ENCODE measurements at places on chromosomes 6 and 20.

DNA sequence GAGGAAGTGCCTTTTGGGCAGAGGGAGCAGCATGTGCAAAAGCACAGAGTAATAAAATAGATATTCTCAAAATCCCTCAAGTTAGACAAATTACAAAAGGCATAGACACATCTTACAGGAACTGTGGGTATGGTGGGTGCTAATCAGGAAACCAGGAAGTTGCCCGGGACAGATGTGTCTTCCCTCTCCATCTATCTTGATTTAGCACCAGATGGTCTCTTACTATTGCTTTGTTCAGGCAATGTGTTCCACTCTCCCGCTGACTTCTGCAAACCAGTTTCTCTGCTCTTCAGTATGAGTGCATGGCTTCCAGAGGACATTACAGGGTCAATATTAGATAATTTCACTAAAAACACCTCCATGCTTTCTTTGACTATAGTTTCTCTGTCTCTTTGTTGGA, 13.2 kb downstream of the CITED2 start:
- DNase-seq = no peak

DNA sequence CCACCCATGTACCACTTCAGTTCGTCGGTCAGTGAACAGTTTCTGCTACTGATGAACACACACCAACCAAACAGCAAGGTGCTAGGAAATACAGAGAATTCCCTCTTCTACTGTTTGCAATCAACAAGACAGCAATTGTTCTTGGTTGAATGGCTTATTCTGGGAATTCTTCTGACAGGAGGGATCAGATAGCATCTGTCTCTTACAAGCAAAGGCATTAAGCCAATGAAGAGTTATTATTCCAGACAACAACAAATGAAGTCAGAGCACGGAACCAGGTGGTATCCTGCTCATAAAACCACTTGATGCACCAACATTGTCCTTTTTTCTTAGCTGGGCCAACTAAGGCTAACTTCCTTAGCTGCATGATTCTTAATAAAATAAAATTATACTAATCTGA, 37.8 kb downstream of the PTPRK start:
- no peak for DNase-seq

DNA sequence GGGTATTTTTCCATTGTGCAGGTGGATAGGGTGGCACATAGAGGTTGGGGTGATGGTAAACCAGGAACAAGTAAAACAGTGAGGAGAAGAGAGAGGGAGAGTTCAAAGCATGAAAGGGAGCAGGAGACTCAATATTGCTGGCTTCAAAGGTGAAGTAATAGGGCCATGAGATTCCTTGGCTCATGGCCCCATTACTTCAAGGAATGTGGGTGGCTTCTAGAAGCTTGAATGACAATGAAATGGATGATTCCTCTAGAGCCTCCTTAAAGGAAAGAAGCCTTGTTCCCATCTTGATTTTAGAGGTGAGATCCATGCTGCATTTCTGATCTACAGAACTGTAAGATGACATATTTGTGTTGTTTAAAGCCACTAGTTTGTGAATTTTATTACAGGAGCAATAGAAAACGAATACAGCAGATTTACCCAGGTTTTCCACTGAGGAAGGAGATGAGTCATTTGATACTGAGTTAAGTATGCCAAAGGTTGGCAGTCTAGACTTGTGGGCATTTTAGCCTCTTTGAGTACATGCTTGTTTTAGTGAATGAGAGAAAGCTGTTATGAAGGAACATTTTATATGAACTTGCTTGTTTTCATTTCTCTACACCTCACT, 110.4 kb downstream of the PLCB4 start:
- DNase-seq = no peak

DNA sequence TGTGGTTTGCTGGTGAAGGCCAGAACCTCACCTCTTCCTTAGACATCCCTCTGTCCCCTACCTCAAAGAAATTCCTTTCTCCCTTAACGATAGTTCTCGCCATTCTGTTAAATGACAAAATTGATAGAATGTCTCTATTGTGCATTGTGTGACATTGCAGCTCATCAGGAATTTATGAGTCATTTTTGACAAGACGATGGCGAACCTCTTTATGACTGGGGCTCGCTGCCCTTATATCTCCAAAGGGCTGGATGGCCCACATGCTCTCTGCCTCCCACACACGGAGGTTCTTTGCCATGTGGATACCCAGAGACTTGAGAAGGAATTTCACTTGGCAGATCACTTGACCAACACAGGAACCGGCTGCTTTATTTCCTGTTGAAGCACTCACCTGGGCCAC, 66.8 kb upstream of the RPS6KA2 start:
- no peak for DNase-seq

- DNase-seq = no peak
Observed at GRCh38 chr6:119294984-119295383, 54.6 kb downstream of the MAN1A1 start.

GRCh38 chr6:117603821-117604220, 1.5 kb upstream of the GOPC start:
- no peak for DNase-seq

DNA sequence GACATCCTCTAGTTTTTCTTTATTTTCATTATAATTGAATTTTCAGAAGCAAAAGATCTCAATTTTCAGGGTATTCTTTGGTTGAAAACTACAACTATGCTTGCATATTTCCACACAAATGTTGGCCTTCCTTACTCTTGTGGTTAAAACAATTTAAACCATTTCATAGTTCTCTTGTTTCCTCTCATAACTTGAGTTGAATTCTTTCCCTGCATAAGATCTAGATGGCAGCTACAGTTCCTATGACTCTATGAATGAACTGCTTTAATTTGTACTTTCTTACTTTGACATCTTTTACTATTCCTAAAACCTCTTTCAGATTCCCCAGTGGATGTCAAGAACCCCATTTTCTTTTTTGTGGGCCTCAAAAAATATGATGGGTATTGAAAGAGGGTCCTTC, 564.5 kb downstream of the NKAIN2 start:
- DNase-seq = no peak

Data from stimulated activated effector memory CD8-positive, alpha-beta T cell treated with anti-CD3 and anti-CD28 coated beads, Interleukin-12 subunit alpha, Interleukin-12 subunit beta, amount 100 ng/mL, for 72 hours (primary cell).